Suppressor macrophage treated with lipopolysaccharide for 1 hour (primary cell): ENCODE measurements at places on chromosomes 2 and 18.

- no peak for DNase-seq
Measured at GRCh38 chr2:8371653-8372052, 310.2 kb upstream of the ID2 start.

GRCh38 chr2:196086517-196087368 is 18.1 kb upstream of the DNAH7 start:
- DNase-seq = no peak

GRCh38 chr18:61582202-61582710 is 249.0 kb downstream of the CDH20 start:
- DNase-seq = no peak

DNA sequence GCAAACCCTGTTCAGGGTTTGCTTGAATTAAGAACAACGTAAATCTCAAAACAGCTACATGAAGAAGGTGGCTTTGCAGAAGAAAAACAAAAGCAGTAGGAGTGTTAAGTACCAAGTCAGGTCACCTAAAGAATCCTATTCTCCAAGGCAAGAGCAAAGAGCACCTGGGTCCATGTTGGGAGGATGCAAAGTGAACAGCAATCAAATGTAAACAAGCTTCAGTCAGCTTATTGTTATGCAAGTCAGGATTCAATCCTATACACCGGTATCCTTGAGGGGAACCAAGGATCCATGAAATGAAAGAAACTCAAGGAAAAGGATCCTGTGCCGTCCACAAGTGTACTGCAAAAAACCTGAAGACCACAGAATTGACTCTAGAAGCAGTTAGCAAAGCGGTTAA is 261.0 kb upstream of the DDX18 start:
- DNase-seq = no peak
